ENCODE measurements at places on chromosomes 2 and 18.
A peak's percentile ranks its signal among the peaks of the same experiment; 100 is the strongest.

GRCh38 chr2:62407838-62408237 lies 98.2 kb downstream of the TMEM17 start:
- no peak for DNase-seq

DNA sequence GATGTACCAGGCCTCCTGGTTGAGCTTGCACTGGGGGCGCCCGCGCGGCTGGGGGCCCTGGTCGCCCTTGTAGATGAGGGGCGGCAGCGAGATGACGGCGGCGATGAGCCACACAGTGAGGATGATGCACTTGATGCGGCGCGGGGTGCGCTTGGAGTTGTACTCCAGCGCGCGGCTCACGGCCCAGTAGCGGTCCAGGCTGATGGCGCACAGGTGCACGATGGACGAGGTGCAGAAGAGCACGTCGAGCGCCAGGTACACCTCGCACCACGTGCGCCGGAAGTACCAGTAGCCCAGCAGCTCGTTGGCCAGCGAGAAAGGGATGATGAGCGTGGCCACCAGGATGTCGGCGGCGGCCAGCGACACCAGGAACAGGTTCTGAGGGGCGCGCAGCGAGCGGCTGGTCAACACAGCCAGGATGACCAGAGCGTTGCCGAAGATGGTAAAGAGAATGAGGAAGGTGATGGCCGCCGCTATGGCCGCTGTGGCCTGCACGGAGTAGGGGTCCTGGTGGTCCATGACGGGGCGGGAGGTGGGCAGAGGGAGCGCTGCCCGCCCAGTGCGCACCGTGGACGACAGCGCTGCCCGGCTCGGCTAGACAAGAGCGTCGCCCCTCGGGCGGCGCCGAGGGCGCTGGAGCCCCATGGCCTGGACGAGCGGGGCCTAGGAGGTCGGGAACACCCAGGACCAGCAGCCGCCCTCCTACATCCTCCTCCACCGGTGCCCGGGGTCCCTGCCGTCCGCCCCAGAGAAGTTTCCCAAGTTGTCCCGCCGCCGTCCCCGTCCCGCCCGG lies 544 bp downstream of the ADRA2B start:
- DNase-seq, result no peak

DNA sequence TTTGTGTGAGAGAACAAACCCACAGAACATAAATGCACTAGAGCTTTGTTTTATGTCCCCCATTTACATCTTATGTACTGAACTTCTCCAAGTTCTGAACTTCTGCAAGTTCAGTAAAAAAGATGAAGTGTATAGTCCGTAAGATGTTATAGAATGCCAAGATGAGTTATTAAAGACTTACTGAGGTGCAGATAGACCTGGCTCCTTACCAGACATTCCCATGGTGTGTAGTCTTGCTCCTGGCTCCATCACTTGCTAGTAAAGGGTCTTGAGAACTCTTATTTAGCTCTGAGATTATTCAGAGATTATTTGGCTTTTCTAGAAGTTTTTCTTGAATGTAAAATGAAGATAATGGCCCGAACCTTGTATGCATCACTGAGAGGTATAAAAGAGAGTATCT lies 16.8 kb downstream of the GULP1 start:
- DNase-seq, result no peak

GRCh38 chr2:144643537-144644336 lies 123.8 kb upstream of the ZEB2 start:
- DNase-seq, result peak; percentile 13

- DNase-seq, result peak; percentile 99
These were observed 106.1 kb downstream of the ETAA1 start for GRCh38 chr2:67503066-67503795.

DNA sequence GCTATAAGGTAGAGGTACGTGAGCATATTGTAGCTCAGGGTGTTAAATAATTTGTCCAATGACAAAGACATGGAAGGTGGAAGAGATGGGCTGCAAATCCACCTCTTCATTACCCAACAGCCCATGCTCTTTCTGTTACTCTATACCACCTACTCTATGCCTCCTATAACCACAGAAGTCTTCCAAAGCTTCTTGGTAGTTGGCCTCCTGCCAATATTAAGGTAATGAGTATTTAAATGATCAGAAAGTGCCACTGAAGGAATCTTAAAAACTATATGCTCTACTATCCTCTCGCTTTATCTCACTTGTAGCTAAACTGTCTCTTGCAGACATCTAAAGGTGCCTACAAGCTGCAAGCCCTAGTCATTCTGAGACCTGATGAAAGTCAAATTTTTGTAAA lies 41.1 kb downstream of the SULT1C2 start:
- DNase-seq, result no peak

DNA sequence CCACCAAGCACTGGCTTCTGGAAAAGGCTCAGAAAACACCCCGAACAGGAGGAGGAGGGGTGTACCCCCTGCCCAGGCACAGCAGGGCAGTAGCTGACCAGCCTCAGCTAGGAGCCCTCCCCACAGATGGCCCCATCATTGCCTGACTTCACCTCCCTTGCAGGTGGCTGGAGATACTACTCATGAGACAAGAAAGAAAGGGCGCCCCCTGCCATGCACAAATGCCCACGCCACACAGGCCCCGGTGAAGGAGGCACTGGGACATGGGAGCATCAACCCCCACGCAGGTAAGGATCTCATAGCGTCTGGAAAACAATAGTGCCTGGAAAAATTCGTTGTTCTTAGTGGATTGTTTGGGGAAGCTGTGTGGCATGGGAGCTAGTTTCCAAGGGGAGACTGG lies 240.6 kb downstream of the TFCP2L1 start:
- DNase-seq, result no peak

DNA sequence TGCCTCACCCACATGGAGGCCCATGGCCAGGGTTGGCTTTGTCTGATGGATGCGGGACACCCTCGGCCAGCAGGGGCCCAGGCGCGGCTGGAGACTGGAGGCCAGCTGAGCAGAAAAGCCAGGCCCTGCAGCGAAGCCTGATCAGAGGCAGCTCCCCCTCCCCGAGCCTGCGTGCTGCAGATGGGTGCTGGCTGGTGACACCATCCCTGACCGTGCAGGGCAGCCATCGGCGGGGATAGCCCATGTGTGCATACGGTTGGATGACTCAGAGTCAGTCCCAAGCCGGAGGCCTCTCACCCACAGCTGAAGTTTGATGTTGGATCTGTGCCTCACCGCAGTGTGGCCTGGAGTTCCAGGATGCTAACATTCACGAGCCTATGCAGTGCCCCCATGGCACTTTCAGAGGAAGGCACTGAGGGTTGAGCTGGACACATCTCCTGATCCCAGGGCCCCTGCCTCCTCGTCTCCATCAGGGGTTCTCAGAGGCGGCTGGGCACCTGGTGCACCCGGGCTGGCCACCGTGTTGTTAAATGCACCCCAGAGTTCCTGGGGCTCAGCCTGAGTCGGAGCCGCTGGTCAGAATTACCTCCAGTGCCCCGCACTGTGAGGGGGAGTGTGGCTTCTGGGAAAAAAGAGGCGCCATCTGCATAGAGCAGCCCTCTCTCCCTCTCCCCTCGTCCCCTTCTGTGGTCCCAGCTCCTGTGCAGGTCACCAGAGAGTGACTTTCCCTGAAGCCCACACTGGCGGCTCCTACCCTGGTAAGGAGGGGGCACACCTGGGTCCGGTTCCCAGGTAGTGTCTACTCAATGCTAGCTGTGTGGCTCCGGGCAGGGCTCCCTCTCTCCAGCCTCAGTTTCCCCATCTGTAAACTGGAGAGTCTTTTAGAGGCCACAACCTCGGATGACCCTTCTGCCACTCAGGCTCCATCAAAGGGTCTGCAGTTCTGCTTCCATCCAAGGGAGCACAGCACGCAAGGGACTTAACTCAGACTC lies 19.4 kb upstream of the KIF1A start:
- DNase-seq, result no peak

DNA sequence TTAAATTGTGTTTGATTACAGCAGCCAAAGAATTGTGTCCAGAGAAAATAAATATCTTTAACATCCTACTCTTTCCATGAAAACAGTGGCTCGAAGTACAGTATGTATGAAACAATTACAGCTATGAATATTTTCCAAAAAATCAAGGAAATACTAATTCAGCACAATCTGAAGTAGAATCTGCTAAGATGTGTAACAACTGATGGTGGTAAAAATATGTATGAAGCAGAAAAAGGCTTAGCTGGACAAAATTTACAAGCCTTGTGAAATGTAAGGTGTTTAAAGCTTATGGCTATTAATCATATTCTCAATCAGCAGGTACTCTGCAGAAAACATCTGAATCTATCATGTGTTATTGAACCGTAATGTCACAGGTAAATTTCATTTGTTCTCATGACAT lies 16.6 kb downstream of the DYM start:
- DNase-seq, result no peak

GRCh38 chr2:43927442-43927841 lies 68.3 kb downstream of the LRPPRC start:
- no peak for DNase-seq

- DNase-seq, result no peak
These were observed 36.0 kb upstream of the TEX51 start for GRCh38 chr2:126862730-126863129.

GRCh38 chr2:114294741-114295140 lies 147.7 kb upstream of the DPP10 start:
- no peak for DNase-seq

- DNase-seq, result no peak
These were observed 3.3 kb downstream of the OLA1 start for GRCh38 chr2:174245065-174245464.

GRCh38 chr2:195562570-195563566 lies 94.2 kb upstream of the SLC39A10 start:
- DNase-seq, result peak; percentile 70

DNA sequence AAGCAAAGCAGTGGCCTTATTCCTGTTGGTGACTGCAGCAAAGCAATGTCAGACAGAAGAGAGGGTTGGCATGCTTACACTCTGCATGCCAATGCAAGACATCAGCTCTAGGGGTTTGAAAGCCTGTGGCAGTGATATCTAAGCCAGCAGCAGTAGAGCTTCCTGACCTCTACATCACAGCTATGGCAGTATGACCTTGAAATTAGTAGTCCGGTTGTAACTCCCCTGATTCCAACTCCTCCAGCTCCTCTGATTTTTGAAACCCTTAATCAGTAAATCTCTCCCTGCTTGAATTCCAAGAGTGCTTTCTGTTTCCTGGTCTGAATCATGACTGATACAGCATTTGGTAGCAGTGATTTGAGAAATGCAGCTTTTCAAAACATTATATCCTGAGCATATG lies 60.0 kb upstream of the LRP1B start:
- DNase-seq, result peak; percentile 53

GRCh38 chr2:64853306-64853705 lies 135.9 kb upstream of the SLC1A4 start:
- DNase-seq, result no peak

DNA sequence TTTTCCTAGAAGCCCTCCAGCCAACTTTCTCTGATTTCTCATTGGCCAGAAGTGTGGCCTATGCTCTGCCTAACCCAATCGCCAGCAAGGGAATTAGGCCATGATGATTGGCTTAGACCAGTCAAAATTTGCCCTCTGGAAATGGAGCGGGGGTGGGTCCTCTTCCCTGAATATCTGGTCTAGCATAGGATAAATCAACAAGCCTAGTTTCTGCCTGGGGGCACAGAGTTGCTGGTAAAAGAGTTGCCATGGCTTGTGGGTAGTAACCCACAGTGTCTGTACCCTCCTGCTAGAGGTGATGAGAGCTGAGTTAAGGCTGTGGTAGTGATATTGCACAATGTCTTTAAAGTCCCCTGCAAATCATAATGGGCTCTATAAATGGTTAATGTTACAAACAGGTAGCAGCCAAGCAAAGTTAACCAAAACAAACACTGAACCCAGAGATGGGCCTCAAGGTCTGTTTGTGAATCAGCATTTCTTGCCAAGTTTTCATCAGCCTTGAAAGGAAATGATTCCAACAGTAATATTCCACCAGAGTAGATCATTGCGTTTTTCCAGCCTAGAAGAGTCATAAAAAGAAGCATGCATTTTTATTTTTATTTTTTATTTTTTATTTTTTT lies 19.3 kb downstream of the GALM start:
- DNase-seq, result peak; percentile 62

DNA sequence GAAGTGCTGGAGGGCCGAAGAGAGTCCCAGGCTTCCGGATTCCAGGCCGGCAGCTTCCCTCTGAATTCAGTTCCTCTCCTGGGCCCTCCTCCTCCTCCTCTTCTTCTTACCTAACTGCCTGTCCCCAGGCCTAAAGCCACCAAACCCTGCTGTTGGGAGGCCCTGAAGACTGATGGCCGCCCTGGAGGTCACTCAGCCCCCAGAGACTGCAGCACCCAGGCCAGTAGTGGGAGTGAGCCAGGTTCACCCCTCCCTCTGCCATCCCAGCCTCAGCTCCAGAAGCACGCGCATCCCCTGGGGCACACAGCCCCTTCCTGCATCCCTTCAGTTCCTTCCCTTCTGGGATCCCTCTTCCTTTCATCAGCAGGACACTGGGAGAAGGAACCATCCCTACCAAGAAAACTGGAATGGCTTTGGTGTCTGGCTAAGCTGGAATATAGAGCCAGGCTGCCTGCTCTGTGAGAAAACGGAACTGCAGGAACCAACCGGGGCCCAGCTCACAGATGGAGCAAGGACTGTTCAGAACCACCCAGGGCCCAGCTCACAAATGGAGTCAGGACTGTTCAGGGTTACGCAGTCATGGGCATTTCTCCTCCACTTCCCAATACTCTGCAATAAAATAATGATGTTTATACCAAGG lies 127.4 kb downstream of the NDUFA10 start:
- no peak for DNase-seq

DNA sequence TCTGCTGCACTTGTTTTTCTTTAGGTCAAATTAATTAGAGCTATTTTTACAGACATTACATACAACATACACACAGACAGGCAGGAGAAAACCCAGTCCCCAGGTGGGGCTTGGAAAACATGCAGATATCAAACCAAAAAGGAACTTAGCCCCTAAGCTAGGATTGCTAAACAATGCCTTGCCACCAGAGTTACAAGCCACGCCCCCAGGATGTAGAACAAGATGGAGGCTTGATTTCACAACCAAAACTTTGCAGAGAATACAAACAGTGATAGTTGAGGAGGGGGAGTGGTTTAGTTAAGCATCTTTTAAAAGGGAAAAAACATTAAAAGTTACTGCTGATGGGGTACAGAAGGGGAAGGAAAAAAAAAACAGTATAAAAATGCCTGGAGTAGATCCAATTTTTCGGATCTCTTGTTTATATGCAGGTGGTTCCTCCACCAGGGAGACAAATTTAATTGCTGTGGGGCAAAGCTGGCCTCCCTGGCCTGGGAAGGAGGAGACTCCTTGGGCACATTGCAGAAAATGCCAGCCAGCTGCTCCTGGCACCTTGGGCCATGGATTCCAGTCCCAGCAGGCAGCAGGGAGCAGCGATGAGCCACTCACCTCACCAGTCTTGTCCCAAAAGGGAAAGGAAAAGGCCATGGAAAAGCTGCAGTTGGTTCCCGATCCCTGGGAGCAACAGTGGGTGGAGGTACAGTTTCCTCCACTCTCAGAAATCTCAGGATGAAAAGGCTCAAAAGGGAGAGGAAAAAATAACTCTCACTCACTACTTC lies 348.4 kb upstream of the REG3G start:
- DNase-seq, result no peak
